ENCODE measurements at places on chromosomes 1 and 21.

DNA sequence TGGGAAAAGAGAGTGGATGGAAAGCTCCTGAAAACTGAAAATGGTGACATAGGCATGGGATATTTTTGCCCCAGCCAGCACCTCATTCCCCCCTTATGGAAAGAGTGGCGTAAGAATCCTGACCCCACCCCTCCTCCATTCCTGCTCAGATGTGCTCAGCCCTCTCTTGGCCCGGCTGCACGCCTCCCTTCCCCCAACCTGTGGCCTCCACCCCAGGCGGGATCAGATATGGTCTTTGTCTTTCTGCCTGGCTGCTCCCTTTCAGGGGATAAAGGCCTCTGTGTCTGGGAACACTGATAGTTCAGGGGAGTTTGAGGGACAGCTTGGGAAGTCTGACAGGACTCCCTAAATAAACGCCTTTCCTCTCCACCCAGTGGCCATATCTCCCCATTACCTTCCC, 49.8 kb downstream of the KIRREL1 start:
- no peak for DNase-seq

DNA sequence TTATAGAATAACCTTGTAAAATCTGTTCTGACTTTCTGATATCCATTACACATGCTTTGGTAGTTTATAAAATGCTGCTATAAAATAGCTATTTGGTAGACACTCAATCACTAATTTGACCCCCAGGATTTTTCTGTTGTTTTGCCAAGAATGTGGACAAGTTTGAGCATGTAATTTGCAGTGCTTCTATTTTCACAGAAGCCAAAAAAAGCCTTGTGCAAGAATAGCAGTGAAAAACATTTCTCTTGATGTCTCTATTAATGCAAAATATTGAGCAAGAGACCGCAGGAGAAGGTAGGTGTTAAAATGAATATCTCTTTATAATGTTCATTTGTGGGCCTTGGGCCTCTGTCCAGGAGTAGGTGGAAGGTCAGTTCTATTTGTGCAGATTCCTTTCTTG, 22.5 kb downstream of the MAP3K7CL start:
- DNase-seq: no peak

DNA sequence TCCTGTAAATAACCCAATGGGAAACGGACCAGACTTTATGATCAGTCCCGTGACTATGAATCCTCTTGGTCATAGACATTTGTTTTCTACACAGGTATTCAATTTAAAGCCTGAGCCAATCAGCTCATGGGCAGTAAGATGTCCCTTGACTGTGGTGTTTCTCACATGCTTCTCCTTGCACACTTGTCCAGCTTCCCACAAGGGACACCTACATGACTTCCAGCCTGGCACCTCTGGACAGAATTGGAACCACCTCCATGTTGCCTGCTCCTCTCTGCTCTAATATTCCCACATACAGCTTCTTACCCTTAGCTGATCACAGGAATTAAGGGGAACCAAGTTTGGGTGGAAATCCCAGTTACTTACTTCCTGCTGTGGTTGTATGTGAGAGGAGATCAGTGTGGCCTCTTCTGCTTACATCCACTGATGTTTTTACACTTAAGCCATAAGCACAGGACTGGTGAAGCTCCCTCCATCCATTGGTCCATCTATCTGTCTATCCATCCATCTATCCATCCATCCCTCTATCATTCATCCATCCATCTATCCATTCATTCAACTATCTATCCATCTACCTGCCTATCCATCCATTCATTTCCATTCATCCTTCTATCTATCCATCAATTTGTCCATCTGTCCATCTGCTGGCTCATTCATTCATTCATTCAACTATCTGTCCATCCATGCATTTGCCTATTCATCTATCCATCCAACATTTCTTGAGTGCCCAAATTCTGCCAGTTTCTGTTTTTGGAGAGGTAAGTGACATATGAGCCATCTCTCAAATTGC, 16.4 kb downstream of the RUNX1 start:
- no peak for DNase-seq

DNA sequence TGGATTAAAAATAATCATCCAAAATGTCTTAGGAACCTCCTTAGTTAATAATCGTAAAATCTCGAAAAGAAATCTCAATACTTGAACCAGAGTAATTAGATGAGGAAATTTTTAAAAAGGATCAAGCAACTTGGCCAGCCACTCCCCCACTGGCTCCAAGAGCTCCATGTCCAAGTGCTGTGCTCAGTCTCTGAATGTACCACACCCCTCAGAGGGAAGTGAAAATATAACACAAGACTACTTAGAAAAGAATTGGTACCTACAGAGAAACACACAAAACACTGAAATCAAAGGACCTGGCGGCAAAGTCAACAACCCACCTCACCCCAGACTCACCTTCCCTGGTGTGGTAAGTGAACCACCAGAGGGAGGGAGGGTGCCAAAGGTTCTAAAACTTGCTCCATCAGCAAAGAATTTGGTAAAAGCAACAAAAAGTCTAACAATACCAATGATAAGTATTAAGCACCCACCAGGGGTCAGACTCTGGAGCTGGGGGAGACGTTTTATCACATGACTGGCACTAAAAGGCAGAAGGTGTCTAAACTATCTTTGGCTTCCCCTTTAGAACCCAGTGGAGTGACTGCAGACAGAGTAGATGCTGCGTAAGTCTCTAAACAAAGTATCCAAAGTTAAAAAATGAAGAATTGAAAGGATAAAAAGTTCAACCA, 14.0 kb downstream of the LBR start:
- DNase-seq: no peak

- DNase-seq: no peak
Measured at GRCh38 chr1:89844241-89844807, 23.5 kb downstream of the LRRC8D start.

GRCh38 chr1:85938829-85939228, 217.7 kb downstream of the COL24A1 start:
- no peak for DNase-seq

GRCh38 chr1:55284856-55285255, 69.7 kb upstream of the USP24 start:
- no peak for DNase-seq

DNA sequence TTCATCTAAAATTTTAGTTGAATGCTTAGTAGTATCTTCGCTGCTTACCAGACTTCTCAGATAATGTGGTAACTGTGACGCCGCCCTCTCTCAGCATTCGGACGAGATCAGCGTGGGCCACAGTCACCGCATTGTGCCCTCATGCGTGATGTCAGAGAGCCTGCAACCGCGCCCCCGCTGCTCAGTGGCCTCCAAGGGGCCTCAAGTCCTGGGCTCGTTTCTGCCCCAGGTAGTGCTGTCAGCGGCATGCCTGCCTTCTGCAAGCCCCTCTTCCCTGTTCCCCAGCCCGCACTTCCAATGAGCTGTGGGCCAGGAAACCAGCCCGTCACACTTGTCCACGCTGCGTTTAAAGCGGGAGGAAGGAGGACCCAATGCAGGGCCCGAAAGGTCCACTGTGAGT, 61.6 kb upstream of the TRAPPC10 start:
- no peak for DNase-seq

GRCh38 chr1:117826119-117826518, 103.3 kb downstream of the GDAP2 start:
- DNase-seq: no peak

GRCh38 chr1:39134768-39135333, 69.6 kb upstream of the MACF1 start:
- no peak for DNase-seq

- no peak for DNase-seq
Measured at GRCh38 chr1:182133181-182133580, 71.7 kb upstream of the ZNF648 start.

DNA sequence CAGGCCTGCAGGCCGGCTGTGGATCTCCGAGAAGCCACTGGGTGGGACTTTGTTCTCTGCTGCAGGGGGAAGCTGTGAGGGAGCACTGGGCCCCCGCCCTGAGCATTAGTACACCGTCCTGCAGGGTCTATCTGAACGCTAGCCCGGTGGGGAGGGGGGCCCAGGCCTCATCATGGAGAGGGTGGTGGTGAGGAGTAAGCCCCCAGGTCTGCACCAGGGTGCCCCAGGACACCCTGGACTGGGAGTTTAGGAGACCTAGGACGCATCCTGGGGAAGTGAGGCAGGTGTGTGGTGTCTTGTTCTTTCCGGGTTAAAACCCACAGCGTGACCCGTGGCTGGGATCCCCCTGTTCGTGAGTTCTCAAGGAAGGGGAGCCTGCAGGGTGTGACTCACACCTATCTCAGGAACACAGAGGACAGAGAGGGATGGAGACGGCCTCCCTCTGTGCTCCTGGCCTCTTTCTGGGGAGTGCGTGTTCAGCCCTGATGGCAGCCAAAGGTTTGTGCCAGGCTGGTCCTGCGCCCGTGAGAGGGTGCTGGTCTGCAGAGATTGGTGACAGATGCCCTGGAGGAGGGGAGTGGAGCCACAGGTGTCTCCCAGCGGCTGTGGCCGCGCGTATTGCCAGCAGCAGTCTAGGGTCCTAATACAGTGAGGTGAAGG, 44.8 kb downstream of the AGPAT3 start:
- no peak for DNase-seq

- DNase-seq: no peak
Measured at GRCh38 chr1:15212216-15212953, 34.6 kb upstream of the FHAD1 start.

- DNase-seq: no peak
Measured at GRCh38 chr21:36347962-36348328, 27.9 kb downstream of the MORC3 start.

DNA sequence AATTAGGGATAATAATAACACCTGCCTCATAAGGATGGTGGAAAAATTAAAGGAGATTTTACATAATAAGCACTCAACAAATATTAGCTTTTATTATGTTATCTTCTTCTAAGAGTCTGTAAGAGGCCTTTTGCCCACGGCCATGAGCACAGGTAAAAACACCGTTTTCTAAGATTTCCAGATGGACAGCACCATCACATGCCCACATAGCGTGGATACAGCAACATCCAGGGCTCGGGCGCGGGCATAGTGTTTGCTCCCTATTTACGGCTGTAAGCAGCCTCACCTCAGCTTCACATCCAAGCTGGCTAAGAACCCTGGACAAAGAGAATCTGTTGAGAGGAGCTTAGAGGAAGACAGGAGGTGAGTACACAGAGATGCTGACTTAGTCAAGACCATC, 216.4 kb upstream of the IRF2BP2 start:
- DNase-seq: no peak

DNA sequence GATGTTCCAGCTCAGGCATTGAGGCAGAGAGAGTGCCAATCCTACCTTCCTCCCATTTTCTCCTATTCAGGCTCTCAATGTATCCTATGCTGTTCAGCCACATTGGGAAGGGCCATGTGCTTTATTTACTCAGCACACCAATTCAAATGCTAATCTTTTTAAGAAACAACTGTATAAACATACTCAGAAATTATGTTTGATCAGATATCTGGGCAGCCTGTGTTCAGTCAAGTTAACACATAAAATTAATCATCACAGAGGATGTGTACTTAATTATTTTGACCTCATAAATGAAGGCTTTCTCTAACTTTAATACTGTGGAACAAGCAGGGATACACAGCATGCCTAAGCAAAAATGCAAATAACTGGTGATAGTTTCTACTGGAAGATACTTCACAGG, 149.8 kb downstream of the NCAM2 start:
- DNase-seq: no peak

GRCh38 chr1:235336903-235337302, 8.5 kb downstream of the GGPS1 start:
- no peak for DNase-seq

GRCh38 chr1:47216278-47217059, 15.6 kb downstream of the TAL1 start:
- no peak for DNase-seq

- DNase-seq: no peak
Measured at GRCh38 chr1:71834601-71835441, 447.5 kb downstream of the NEGR1 start.

DNA sequence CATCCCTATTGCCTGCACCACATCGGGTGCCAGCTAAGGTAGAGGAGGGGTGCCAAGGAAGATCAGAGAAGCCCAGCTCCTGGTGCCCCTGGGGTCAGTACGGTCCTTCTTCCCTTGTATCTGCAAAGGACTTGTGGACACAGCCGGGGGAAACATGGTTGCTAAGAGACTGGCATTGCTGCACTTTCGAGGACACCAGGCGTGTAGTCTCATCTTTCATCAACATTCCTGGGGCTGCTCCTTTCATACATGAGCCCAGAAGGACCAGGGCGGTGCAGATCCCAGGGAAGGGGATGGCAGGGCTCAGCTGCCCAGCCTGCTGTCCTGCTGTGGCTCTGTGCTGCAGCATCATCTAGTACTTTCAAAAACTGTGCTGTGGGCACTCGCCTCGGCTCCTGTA, 61.0 kb downstream of the RUNX1 start:
- no peak for DNase-seq

DNA sequence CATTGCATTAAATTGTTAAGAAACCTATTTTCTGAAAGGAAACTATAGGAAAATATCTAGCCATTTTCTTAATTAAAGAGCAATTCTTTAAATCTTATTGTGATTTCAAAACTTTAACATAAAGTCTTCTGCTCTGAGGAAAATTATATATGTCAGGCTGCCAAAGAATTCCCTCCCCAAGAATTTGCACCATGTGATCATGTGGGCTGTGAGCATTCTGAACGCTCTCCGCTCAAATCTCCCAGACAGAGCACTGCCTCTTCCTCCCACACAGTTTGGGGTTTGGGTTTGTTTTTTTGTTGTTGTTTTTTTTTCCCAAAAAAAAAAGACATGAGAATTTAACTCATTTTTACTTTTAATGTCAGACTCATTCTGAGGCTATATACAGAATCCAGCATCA, 155.9 kb upstream of the PALMD start:
- no peak for DNase-seq

GRCh38 chr1:173560285-173560880, 42.5 kb downstream of the SLC9C2 start:
- no peak for DNase-seq

DNA sequence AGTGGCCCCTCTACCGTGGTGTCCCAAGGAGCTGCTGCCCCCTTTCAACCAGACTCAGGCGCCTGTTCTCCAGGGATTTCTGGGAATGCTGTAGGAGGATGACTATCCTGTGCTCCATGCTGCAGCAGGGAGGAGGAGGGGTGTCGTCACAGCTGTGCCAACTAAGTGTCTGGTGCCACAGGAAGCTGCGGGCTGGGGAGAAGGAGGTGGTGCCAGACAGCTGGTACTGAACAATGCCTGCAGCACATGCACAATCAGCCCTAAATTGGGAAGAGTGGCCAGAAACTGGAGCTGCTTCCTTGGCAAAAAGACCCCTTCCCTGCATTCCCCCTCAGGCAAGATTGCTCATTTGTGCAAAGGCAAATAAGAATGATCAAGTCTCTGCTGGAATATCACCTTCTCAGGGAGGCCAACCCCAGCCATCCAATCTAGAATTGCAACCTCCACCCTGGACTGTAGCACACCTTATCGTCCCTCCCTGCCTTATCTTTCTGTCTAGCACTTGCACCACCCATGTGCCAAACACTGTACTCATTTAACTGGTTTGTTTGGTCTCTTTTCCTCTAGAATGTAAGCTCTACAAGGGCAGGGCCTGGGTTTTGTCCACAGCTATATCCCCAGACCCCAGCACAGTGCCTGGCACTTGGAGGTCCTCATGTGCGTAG, 33.3 kb downstream of the LAMB3 start:
- no peak for DNase-seq
